Stimulated activated CD8-positive, alpha-beta memory T cell treated with anti-CD3 and anti-CD28 coated beads, Interleukin-4, amount 100 ng/mL, for 4 hours (primary cell): ENCODE measurements at places on chromosomes 2 and 18.

DNA sequence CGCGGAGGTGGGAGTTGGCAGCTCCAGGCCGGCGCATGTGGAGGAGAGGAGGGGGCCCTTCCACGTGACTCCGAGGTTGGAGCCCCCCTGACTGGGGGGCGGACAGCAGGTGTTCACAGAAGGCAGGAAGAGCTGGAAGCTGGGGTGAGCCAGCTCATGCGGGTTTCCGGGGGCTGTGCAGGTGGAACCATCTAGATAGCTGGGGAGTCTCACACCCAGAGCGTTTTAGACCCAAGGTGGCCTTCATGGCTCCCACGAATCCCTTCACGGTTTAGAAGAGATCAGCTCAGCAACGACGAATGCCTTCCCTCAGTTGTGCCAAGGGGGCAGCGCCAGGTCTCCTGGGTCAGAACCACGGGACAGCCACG lies 740.5 kb upstream of the SALL3 start:
- no peak for DNase-seq

DNA sequence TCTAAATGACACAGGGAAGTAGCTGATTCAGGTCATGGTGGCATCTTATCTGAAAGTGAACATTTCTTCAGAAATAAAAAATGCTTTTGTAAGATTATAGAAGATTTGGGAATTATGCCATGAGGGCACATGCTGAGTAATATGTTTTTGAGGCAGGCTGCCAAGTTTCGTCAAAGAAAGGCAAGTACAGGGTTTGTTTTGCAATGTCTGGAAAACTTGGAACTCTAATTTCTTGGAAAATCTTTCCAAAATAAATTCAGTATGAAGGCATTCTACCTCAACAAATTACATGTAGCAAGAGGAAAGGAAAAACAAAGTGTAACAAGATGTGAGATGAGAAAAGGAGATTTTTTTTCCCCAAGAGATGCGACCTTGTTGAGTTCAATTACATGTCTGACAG lies 167.7 kb downstream of the PLCL1 start:
- DNase-seq: no peak

- DNase-seq: no peak
These were observed 29.7 kb upstream of the GTF2A1L start for GRCh38 chr2:48587961-48588360.

- DNase-seq: no peak
These were observed 358.1 kb upstream of the SYT4 start for GRCh38 chr18:43635397-43635796.

GRCh38 chr18:59853380-59853779 lies 46.4 kb upstream of the PMAIP1 start:
- no peak for DNase-seq

GRCh38 chr2:136133586-136133985 lies 15.6 kb upstream of the CXCR4 start:
- DNase-seq: no peak

- DNase-seq: no peak
These were observed 3.1 kb downstream of the CXCR2 start for GRCh38 chr2:218128781-218129457.

- DNase-seq: no peak
These were observed 485.3 kb downstream of the TGIF1 start for GRCh38 chr18:3935305-3935704.

GRCh38 chr2:217142649-217143266 lies 282.9 kb upstream of the TNP1 start:
- DNase-seq: no peak

DNA sequence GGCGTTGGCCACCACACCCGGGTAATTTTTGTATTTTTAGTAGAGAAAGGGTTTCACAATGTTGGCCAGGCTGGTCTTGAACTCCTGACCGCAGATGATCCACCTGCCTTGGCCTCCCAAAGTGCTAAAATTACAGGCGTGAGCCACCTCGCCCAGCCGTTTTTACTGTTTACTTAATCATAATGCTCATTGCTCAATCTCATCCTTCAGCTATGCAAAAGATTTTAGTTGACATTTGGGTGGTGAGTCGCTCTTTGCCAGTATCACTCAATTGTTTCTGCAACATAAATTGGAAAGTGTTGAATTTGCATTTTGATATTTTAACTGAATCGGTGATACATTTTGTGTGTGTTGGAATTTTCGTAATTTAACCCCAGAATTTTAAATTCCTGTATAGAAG lies 7.8 kb upstream of the ZNF532 start:
- no peak for DNase-seq

GRCh38 chr2:165793779-165794535 lies at the start of gene GALNT3:
Gene GALNT3, minus strand, starts transcription at chr2:165794247. Its CDS starts 23,547 bp downstream, at chr2:165770700.
- DNase-seq: no peak

GRCh38 chr2:128379021-128380015 lies 60.6 kb upstream of the HS6ST1 start:
- no peak for DNase-seq

- no peak for DNase-seq
These were observed 76.0 kb downstream of the EMX1 start for GRCh38 chr2:72993147-72993932.

GRCh38 chr18:59063912-59064311 lies 75.8 kb upstream of the SEC11C start:
- DNase-seq: no peak

GRCh38 chr18:79164706-79165105 lies 95.5 kb downstream of the ATP9B start:
- no peak for DNase-seq

DNA sequence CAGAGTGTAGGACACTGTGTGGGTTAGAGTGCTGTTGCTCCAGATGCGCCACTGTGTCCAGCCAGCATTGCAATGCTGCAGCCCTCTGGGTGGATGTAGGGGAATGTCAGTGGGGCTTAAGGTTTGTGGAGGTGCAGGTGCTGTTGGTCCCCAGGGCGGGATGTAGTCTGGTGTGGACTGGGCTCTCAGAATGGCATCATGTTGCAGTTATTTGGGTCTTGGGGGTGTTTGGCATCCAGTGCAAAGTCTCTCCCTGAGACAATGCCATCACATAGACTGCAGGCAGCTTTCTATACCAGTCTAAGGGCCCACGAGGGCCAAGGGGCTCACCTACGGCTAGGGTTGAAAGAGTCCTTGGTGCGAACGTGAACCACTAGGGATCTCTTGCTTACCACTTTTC lies 275.3 kb downstream of the SOX11 start:
- no peak for DNase-seq

- no peak for DNase-seq
These were observed 289.6 kb downstream of the METTL4 start for GRCh38 chr18:2281523-2282199.

DNA sequence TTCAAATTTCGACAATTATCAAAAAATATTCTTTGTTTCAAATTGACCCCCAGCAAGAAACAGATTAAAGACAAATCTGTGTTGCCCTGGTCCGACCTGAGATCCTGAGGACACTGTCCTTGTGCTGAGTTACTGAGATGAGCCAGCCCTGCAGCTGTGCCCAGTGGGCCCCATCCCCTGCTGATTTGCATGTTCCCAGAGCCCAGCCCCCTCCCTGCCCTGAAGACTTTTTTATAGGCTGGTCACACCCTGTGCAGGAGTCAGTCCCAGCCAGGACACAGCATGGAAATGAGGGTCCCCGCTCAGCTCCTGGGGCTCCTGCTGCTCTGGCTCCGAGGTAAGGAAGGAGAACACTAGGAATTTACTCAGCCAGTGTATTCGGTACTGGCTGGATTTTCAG lies 31.4 kb upstream of the ZNG1B start:
- no peak for DNase-seq

DNA sequence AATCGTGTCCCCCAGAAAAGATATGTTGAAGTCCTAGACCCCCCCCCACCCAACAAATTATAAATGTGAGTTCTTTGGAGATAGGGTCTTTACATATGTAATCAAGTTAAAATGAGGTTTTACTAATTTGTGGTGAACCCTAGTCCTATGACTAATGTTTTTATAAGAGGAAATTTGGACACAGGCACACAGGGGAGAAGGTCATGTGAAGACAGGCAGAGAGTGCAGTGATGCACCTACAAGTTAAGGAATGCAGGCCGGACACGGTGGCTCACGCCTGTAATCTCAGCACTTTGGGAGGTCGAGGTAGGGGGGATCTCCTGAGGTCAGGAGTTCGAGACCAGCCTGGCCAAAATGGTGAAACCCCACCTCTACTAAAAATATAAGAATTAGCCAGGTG lies 5.8 kb upstream of the PMAIP1 start:
- DNase-seq: no peak

GRCh38 chr18:72768681-72769229 lies 99.0 kb downstream of the NETO1 start:
- DNase-seq: no peak

GRCh38 chr18:26653943-26654615 lies 105.7 kb upstream of the KCTD1 start:
- no peak for DNase-seq

DNA sequence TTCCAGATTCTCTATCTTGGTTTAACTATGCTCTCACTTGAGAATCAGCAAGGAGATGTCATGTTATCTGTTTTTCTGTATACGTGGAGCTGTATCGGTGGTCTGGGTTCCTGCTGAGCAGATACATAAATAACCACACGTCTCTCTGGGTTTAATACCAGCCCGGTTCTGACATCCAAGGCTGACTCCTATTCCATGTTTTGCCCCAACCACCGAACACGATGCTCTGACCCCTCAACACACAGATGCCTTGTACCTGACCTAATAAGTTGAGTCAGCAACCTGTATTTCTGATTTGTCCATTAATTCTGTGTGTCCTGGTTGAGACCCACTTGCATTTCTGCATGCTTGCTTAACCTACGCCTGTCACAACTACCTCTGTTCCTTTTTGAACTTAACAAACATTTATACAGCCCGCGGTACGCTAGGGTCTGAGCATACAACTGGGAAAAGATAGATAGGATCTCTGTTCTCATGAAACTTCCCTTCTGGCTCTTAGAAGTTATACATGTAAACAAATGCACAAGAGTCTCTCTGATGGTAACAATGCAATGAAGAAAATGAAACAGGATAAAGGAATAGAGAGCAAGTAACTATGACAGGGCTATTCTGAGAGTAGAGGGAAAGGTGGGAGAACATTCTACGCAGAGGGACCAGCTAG lies 480.4 kb downstream of the PARD3B start:
- DNase-seq: no peak

DNA sequence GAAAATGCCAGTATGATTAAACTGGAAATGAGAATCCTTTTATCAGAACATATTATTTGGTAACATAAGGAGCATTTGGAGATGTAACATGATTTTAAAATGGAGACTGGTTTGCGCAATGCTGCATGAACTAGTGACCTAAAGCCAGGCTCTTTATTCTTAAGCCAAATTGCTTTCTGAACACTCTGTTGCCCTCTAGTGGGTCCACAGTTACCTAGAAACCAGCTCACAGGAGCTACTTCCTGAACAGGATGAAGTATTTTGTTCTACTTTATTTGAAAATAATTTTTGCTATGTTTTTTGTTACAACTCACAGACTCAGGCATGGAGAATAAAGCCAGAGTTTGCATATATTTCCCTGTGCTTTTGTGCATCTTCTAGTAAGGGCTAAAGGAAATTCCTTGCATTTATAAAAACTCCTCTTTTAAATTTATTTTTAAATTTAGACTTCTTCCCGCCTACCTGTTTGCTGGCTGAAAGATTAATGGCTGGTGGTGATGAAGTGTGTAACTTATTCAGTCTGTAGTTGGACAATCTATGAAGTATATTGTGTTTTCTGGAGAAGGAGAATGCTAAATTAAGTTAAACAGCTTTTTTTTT lies 146.7 kb downstream of the PARD3B start:
- no peak for DNase-seq

GRCh38 chr18:68925268-68925667 lies 127.4 kb downstream of the CCDC102B start:
- no peak for DNase-seq

GRCh38 chr2:199851501-199851810 lies 464 bp upstream of the FTCDNL1 start:
- no peak for DNase-seq

DNA sequence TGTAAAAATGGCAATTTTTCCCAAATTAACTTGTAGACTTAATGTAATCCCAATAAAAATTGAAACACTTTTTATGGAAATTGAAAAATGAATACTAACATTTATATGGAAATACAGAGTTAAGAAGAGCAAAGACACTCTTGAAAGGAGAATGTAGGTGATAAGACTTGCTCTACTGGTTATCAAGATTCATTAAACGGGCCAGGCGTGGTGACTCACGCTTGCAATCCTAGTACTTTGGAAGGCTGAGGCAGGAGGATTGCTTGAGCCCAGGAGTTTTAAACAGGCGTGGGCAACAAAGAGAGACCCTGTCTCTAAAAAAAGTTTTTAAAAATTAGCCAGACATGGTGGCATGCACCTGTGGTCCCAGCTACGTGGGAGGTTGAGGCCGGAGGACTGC lies 29.5 kb upstream of the ZNF396 start:
- no peak for DNase-seq

GRCh38 chr2:182207049-182207746 lies 219.6 kb downstream of the PDE1A start:
- DNase-seq: no peak

GRCh38 chr2:149808556-149808955 lies 221.0 kb upstream of the MMADHC start:
- no peak for DNase-seq

- DNase-seq: no peak
These were observed 191.4 kb downstream of the PDE11A start for GRCh38 chr2:177881008-177881747.

- no peak for DNase-seq
These were observed 1077.1 kb upstream of the ZEB2 start for GRCh38 chr2:145597006-145597405.

DNA sequence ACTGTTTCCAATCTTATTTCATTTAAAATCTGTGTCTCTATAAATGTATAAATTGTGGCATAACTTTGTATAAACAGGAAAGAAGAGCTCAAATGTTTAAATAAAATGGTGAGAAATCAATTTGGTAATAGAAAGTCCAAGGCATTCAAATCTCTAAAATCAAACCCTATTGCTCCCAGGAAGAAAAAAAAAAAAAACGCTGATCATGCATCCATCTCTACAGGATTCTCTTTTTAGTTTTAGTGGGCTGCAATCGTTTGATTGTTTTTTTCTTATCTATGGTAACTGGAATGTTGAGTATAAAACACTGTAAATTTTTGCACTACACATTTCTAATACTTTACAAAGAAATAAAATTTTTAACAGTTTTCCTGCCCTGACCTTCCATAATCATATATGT lies 75.6 kb downstream of the NCKAP1 start:
- DNase-seq: no peak

DNA sequence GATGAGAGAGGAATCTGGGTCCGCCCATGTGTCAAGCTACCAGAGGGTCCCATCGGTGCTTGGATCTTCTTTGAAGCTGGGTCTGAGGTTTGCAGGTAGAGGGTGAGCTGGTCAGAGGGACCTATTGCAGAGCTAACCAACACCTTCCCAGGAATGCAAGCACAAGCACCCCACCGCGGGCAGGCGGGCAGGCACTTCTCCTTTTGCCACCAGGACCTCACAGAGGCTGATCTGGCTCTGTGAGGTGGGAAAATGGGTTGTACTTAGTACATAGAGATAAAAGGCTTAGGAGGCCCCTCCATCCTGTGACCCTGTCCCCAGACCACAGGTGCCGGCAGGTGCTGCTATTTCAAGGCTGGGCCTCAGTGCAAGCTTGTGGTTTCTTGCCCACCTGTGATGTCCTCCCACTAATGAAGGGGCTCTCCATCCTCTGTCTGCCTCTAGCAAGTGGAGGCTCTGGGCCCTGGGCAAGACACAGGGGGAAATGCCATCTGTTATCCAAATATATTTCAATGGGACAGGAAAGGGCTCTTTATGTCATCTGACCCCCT lies 31.4 kb upstream of the IL37 start:
- DNase-seq: no peak

GRCh38 chr2:181374781-181375675 lies 82.2 kb upstream of the ITGA4 start:
- DNase-seq: no peak
